ENCODE measurements at places on chromosomes 2 and 18.

DNA sequence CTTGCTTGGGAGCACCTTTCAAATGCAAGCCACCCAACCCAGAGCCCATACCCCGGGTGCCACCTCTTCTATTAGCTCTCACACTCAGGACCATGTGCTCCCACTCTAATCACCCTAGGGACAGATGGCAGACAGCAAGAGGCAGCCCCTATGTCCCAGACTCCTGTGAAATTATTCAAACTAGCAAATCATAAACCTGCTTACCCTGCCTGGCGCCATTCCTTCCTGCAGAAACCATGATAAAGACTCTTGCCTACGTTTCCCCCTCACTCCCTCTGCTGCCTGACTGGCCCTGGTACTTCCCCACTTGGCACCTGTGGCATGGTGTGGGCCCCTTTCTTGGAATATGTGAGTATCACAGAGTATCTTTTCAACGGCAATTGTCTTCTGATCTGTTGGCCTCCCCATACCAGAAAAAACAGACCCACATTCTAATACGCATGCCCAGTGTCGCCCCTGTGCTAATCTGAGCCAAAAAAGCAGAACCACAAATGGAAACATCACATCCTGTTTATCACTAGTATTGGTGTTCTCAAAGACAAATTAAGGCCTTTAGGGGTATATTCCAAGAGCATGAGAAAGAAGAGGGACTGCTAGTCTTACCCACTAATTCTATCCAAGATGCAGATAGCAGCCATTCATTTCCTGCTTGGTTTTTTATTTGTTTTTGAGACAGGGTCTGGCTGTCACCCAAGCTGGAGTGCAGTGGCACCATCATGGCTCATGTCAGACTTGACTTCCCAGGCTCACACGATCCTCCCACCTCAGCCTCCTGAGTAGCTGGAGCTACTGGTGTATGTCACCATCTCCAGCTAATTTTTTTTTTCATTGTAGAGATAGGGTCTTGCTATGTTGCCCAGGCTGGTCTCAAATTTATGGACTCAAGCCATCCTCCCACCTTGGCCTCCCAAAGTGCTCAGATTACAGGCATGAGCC lies 44.1 kb upstream of the TTC39C start:
- DNase-seq: peak; percentile 36

DNA sequence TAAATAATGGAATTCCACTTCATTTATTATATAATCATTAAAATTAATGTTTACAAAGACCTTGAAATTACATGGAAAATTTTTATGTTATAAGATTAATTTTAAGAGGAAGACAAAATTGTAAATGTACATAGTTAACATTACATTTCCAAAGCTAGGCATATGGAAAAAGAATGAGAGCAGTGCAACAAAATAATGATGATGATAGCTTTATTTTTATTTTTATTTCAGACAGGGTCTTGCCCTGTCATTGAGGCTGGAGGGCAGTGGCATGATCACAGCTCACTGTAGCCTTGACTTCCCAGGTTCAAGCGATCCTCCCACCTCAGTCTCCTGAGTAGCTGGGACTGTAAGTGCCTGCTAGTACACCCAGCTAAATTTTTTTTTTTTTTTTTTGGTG lies 61.2 kb upstream of the ZCCHC2 start:
- no peak for DNase-seq

DNA sequence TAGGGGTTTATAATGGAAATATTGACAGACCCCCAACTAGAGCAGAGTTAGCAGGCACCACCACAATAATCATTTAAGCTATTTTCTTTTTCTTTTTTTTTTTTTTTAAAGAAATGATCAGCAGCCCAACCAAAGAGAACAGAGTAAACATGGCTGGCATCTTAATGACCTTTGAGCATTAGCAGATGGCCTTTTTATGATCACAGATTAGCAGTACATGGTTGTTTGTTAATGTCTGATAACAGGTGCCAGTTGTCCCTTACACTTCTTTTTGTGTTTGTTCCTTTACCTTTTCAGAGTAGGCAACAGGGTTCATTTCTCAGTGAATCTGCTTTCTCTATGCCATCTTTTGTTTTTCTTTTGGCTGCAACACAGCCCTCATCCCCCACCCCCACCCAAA lies 747.0 kb downstream of the BCL11A start:
- no peak for DNase-seq

DNA sequence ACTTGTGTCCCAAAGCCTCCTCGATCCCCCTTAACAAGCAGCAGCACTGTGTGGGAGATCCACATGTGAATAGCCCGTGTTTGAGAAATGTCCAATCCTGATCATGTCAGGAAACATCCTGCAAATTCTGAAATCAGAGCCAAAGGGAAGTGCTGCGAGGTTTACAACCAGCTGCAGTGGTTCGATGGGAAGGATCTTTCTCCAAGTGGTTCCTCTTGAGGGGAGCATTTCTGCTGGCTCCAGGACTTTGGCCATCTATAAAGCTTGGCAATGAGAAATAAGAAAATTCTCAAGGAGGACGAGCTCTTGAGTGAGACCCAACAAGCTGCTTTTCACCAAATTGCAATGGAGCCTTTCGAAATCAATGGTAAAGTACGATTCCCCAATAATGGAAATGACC lies at the start of gene MARCO:
Gene MARCO (plus strand): TSS at position 164 of the 400 bp plus-strand sequence. CDS start 107 bp downstream, at position 271.
- DNase-seq: no peak

DNA sequence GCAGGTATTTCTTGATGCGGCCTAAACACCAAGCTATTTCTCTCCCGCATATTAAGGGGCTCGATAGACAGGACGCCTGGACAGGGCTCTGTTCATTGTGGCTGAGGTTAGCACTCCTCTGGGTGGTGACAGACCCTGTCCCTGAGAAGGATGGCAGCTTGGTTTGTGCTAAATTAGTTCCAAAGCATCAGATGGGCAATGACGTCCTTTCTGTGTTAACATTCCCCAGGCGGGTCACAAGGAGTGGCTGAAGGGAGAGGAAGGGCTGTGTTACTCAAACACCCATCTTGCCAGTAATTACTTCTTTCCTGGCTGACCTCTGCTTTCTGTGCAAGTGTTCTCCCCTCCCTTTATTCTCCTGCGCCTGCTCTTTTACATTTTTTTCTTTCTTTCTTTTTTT lies 75.0 kb downstream of the TMEM247 start:
- no peak for DNase-seq

GRCh38 chr2:222074674-222075073 lies 224.1 kb downstream of the PAX3 start:
- DNase-seq: no peak

DNA sequence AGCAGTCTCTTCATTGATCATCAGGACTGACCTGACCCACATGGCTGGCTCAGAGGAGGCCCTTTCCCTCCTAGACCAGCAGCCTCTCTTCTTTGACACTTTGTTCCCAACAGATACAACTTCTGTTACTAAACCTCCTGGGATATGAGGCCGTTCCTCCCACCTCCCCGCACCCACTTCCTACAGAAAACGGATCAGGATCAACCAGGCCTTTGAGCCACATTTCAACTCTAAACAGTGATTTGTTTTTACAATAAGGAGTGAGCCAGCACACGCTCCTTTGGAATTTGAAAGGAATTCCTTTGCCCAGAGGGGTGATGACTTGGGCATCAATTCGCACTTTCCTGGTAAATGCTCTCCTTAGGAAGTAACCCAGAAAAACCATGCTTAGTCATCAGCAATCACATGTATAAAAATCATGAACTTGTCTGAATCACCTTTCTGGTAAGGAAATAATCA lies 180.4 kb downstream of the FAM124B start:
- no peak for DNase-seq

DNA sequence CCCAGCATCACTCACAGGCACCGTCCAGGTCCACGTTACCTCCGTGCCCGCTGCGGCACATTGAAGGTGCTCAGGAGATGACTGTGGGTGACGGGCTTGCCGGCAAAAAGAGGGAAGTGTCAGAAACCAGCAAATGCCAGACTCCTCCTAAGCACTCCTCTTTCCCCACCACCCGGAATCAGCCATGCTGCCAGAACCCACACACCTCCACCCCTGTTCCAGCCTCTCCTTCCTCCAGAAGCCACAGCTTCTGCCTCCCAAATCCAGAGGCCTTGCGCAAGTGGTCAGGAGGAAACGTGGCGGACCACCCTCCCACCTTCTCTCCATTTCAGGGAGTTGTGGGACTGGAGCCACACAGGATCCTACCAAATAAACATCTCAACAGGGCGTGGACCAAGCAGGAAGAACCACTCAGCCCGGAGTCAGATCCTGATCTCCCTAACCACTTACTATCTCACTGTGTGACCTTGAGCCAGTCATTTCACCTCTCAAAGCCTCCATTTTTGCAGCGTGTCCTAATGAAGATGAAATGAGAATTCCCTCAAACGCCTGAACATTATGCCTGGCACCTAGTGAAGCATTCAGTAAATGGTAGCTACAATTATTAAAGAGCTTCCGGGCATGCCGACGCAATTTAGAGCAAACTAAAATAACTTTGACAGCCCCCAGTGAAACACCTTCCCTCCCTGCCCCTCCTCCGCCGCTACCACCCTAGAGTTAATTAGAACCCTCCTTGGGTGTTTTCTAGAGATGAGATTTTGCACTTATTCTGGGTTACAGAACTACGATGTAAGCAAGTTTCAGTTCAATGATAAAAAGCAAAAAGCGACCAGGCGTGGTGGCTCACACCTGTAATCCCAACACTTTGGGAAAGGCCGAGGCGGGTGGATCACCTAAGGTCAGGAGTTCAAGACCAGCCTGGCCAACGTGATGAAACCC lies 32.9 kb downstream of the SMAD7 start:
- no peak for DNase-seq

GRCh38 chr2:14524041-14524802 lies 108.3 kb upstream of the LRATD1 start:
- no peak for DNase-seq

DNA sequence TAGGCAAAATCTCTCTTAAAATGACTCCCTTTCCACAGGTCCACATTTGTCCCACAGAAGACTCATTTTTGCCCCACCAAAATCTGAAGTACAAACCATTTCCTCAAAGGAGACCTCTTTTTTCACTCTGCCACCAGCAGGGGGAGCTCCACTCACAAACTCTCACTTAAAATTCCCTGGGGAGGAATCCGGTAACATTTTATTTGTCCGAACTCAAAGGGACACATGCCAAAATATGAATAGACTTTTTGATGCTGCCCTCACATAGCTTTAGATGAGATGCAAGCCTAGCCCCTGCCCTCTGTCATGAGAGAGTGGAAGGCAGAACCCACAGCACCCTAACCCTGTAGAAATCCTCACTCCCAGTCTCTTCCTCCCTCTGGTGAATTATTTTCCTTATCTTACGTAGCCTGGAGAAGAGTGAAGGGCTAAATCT lies 57.1 kb downstream of the RMDN2 start:
- no peak for DNase-seq

- DNase-seq: no peak
These were observed 251.2 kb downstream of the PTGR3 start for GRCh38 chr18:74957588-74958224.

DNA sequence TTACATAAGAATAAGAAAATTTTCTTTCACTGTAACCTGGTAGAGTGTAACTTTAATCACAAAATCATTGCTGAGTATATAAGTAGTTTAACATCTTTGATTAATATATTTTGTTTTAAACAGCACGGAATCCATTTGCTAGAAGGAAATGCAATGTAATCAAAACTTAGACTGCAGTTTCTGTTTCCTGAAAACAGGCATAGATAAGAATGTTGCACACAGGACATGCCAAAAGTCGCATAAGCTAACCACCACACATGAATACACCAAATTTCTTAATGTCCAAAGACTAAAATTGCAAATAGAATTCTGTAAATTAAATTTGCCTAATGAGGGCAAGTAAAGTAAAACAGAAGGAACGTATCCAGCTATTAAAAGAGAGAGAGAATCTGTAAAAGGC lies 51.0 kb upstream of the SERPINB2 start:
- no peak for DNase-seq

- DNase-seq: no peak
These were observed 550.2 kb upstream of the LINC00305 start for GRCh38 chr18:64699081-64699480.

GRCh38 chr2:142724186-142724585 lies 153.3 kb upstream of the KYNU start:
- DNase-seq: no peak

- DNase-seq: no peak
These were observed 58.0 kb downstream of the MYL12B start for GRCh38 chr18:3319894-3320454.

- no peak for DNase-seq
These were observed 6.5 kb upstream of the COBLL1 start for GRCh38 chr2:164847981-164848741.

DNA sequence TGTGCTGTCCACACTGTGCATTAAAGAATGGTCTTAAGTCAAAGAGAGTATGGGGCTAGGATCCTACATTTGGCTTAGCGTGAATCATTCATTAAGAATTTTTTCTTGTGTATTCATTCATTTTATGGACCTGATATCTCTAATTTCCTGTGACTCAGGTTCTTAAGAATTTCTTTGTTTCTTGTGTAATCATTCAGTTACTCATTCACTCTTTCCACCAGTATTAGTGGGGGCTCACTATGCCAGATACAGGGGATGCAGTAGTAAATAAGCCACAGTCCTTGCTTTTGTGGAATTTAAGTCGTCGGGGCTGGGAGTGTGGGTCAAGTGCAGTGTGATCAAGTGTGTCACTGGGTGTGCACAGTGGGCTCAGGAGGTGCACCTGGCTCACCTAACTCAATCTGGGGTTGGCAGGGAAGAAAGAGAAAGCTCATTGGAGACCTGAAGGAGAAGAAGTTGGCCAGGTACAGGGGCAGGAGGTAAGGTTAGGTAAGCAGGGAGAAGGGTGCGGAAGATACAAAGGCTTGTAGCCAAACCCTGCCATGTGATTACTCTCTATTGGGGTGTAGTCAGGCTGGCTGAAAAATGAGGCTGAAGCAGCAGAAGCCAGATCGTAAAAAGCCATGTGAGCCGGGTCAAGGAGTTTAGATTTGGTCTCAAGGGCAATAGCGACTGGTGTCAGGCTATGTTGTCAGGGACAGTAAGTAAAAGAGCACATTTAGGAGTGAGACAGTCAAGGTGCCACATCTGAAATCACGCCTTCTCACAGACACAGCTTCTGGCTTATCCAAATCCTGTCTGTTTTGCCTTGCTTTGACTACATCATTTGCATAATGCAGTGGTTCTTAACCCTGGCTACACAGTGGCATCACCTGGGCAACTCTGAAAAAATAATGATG lies 67.2 kb downstream of the KCTD1 start:
- DNase-seq: no peak

DNA sequence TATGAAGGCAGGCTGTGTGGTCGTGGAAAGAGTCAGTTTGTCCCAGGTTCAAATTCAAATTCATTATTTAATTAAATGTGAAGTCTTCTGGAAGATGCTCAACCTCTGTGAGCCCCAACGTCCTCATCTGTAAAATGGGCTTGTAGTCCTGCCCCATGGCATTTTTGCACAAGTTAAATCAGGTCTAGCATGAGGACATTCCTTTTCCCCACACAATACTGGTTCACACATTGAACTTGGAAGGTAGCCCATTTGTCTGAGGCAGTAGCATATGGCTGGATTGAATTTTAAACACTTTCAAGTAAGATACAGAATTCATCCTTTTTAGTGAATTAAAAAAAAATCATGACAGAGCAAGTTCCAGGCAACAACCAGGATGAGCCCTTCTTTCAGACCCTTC lies 665.4 kb upstream of the HS6ST1 start:
- DNase-seq: no peak

- no peak for DNase-seq
These were observed 211.7 kb downstream of the NDUFA10 start for GRCh38 chr2:239813261-239814115.

- DNase-seq: no peak
These were observed 7.1 kb downstream of the TMEM247 start for GRCh38 chr2:46486436-46486835.

- DNase-seq: no peak
These were observed 959 bp downstream of the MAB21L4 start for GRCh38 chr2:240894836-240895558.

- no peak for DNase-seq
These were observed 288.3 kb upstream of the TANK start for GRCh38 chr2:160871953-160872352.

- DNase-seq: no peak
These were observed 30.9 kb upstream of the NAB1 start for GRCh38 chr2:190618030-190618429.
